ENCODE measurements at places on chromosomes 7 and 10.

DNA sequence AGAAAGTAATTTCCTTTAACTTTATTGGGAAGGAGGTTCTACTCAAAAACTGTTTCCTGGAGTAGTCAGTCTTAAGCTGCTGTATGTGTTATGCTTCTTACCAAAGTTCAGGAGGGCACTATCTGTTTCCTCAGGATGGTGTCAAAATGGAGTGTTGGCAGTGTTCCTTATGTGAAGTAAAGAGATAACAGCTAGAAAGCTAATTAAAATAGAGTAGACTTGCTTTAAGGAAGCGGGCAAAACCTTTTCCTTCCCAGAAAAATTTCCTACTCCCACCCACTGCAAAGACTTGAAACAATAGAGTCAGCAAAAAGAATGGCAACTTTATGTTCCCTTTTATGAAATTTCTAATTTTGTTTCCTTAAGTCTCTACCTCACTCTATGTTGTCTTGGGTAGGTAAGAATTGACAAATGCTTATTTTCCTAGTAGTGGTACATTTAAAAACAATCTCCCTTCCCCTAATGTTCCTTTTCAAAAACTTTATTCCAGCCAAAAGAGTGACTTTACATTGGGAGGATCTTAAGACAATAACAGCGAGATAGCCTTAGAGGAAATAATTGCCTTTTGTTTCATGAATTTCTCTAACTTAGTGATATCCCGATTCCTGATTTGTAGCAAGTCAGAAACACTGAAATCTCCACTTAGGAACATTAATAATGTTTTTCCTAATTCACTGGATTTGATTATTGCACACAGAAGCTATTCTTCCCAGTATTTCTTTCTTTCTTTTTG, 26.5 kb upstream of the ENTPD1 start:
- DNase-seq: peak; percentile 62

- no peak for DNase-seq
Observed at GRCh38 chr10:9792181-9792580, 1225.5 kb upstream of the CELF2 start.

DNA sequence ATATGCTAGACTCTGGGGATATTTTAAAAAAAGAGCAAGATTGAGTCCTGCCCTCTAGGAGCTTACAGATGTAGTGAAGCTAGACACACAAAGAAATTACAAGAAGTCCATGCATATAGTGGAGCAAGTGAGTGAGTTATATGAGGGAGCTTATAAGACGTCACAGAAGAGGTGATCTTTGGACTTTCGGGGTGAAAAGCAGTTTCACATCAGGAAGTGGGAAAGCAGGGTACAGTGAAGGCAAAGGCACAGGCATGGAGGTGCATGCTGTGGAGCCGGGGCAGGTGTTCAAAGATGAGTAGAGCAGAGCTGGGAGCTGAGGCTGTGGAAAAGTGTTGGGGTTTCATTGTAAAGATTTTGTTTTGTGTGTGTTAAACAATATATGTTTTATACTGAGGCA, 38.5 kb upstream of the EXOC6 start:
- DNase-seq: no peak

DNA sequence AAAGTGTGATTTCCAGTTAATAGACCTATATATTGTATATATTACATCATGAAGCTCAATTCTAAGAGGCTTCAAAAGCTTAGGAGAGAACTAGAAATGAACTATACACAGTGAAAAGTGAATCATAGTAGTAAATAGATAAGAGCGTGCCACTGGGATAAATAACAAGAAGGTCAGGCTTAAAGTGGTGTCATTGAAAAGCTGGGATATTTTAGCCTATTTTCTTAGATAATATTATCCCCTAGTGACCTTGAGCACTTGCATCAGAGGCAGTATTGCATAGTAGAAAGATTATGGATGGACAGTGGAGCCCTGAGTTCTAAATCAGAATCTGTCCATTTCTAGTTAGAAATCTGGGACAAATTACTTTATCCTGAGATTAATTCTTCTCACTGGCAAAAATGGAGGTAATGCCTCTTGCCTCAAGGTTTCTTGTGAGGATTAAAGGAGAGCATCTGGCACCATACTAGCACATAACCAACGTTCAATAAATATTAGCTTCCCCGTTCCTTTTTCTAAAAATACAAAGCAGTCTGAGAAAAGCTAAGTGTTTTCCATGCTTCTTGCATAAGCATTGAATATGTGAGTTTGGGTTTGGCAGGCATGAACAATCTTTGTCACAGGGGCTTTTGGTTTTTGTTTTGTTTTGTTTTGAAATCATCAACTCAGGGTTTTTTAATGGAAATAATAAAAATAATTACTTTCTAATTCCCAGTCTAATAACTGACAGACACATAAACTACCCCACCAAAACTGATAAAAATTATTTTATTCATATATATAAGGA, 27.3 kb upstream of the MACC1 start:
- no peak for DNase-seq

GRCh38 chr10:5402798-5403197, 1.8 kb downstream of the TUBAL3 start:
- no peak for DNase-seq

DNA sequence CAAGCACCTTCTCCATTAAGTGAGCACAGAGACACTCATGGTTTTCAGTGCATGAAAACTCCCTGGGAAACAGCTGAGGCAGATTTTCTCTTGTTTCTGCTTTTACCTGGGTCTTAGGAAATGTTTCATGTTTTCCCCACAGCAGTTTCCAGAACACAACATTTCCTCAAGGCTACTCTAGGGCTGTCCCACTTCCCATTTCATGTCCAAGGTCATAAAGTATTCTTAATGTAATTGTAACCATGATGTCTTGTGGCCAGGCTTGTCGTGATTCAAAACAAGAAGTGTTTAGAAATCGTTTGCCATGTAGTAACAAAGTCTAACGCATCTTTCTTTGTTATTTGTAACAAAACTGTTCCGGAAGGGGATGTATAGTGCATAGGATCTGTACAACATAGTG, 83.8 kb upstream of the NRP1 start:
- no peak for DNase-seq

DNA sequence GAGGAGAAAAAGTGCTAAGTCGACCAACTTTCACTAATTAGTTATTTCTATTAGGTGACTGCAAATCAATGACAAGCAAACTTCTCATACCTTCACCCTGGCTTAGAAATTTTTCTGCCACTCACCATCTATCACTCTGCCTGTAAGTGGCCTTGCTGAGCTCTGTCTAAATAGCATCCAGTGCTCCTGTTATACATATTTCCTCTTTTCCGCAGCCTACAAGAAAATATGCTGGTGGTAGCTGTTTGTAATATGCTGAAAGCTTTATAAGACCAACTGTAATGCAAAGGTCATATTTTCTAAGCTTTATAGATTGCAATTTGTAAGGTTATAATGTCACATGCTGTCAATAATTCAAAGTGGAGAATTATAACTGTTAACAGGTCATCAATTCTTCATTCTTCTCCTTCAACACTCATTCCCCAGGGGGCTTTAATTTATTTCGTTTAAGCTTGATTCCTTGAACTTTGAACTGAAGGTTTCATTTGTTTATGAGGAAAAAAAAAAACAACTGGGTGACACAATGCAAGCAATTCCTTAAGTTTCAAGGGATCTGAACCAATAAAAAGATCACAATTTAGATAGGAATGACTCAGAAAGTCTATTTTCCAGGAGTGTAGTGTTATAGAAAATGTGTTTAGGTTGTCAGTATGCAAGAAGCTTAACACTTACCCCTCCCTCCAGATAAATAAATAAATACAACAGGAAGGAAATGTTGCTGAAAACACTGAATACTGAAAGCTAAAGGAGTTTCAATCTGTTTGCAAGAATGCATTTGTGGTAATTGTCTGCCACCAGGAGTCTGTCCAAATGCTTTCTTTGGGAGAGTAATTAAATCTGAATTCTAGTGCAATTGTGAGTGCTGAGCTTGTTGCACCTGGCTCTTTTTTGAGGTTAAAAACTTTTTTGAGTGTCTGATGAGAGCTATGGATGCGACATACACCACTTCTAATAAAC, 183.7 kb downstream of the SORCS1 start:
- no peak for DNase-seq

DNA sequence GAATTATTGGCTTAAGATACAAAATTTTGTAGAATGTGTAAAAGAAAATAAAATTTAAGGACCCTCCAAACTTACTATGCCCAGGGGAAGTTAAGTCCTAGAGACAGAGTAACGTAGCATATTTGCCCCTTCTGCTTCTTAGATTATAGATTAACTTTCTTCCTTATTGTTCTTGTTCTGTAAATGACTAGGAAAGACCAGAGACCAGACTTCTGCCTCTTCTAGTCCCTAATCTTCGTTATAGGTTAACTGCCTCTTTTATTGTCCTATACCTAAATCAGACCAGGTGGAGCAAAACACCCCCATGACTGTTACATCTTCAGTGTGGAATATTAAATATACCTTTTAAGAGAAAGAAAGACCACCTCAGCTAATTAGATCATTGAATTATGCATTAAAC, 160.5 kb downstream of the PHTF2 start:
- DNase-seq: no peak

DNA sequence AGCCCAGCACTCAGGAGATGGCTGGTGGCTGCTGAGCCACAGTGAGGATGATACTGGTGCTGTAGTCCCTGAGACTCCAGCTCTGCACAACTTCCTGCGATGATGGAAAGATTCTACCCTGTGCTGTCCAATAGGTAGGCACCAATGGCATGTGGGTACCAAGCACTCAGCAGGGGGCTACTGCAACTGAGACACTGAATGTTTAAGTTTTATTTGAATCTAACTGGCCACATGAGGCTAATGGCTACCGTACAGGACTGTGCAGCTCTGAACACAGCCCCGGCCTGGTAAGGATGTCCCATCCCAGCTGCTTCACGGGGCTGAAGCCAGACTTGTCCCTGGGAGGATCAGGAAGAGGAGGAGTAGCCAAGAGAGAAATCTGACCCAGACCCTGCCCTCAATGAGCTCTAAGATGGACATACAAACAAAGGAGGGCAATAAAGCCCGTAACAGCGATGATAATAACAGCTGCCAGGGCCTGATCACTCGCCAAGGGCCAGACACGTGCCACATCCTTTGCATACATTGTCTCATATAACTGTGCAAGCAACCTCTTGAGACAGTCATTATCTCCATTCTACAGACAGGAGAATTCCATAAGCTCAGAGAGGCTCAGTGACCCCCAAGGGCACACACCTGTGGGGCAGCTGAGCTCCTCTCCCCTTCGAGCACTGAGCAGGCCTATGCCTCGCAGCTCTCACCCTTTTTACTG, 3.8 kb downstream of the GPRIN2 start:
- DNase-seq: no peak

- no peak for DNase-seq
Observed at GRCh38 chr10:122349758-122350369, 24.6 kb upstream of the PLEKHA1 start.

- DNase-seq: no peak
Observed at GRCh38 chr10:76113952-76114351, 682.5 kb downstream of the LRMDA start.

GRCh38 chr7:107446988-107447387, 22.9 kb upstream of the GPR22 start:
- DNase-seq: no peak

GRCh38 chr10:26156019-26156418, 60.6 kb upstream of the GAD2 start:
- no peak for DNase-seq

GRCh38 chr10:62306663-62307062, 38.0 kb upstream of the RTKN2 start:
- peak; percentile 2 for DNase-seq

DNA sequence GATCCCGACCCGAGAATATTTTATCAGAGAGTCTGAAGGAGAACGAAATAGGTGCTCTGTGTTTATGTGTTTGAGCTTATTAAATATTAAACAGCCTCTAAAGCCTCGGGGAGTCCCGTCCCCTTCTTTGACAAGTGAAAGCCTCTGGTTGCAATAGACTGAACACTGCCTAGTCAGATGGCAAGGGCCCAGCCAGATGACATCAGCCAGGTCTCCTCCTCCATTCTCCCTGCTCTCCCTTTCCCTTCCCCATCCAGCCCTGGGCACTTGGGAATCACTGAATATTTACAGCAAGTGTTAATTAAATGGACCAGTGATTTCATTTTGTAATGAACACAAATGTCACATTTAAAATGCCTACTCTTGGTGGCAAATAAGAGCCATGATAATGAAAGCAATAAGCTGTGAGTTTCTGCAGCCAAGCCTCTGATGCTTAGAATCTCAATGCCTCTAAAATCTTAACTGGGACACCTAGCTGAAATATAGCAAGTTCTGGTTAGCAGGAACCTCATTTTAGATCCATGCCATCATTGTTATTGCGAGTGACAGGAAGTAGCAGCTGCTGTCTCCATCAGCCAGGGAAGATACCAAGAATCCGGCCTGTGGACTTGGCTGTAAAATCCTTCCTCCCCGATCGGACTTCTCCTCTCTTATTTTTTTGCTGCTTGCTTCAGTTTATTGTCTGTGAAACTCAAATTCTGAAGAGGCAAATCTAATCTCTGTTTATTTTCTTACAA, 202.1 kb downstream of the PRPF18 start:
- DNase-seq: no peak

DNA sequence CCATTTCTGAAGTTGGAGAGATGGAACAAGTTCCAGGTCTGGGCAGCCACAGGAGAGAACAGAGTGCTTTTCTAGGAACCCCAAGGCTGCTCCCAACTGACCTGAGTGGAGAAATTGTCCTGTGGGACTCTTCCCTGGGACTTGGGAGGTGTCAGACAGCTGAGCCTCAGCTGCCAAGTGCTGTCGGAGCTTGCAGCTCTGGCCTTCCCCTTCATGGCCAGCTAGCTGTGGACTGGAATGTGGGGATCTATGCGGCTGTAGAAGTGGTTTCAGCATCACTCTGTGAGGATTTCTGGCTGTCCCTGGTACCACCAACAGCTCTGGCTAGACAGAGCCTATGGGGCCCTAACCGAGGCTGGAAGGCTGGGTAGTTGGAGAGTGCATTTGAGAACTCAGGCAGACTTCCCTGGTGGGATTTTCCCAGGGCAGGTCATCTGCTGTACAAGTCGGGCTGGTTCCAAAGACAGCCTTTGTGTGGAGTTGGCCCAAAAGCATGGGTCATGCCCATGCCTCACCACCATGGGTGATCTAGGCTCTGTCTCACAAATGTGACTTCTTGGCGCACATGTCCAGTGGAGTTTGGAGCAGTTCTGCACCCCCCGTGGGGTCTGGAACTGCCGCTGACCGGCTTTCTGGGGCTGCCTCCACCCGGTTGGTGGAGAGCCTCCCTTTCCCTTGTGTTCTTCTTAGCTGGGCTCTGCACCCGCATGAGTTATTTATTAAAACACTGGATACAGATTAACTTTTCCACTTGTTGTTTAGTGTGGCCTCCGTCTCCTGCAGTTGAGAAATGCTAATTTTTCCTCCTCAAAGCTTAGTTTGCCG, 10.9 kb downstream of the SUFU start:
- no peak for DNase-seq

DNA sequence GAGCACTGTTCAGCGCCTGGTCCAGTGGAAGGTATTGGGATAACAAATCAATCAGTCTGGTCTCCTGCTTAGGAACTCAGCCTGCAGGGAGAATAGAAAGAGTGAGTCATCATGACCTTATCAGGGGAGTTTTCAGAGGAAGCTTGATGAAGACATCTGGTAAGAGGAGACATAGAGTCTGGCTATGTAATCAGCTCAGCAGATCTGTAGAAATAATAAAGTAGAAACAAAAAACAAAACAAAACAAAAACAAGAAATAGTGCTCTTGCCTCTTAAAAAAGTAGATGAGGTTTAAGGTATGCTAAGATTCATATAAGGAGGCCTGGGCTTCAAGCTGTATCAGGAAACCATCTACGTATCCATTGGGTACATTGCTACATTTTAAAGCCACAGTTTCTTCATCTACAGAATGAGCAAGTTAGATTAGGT, 14.4 kb downstream of the TAS2R41 start:
- peak; percentile 28 for DNase-seq

- peak; percentile 11 for DNase-seq
Observed at GRCh38 chr7:11193131-11193867, 219.6 kb downstream of the PHF14 start.

GRCh38 chr7:28643188-28643569, 230.9 kb downstream of the CREB5 start:
- no peak for DNase-seq

Data from hematopoietic multipotent progenitor cell treated with erythropoietin and hydrocortisone succinate and interleukin-3 and kit ligand, for 6 days (in vitro differentiated cells).